ENCODE measurements at places on chromosomes 1 and 21.
A peak's percentile ranks its signal among the peaks of the same experiment; 100 is the strongest.

- no peak for DNase-seq
Measured at GRCh38 chr21:36430841-36431240, 45.6 kb downstream of the CHAF1B start.

DNA sequence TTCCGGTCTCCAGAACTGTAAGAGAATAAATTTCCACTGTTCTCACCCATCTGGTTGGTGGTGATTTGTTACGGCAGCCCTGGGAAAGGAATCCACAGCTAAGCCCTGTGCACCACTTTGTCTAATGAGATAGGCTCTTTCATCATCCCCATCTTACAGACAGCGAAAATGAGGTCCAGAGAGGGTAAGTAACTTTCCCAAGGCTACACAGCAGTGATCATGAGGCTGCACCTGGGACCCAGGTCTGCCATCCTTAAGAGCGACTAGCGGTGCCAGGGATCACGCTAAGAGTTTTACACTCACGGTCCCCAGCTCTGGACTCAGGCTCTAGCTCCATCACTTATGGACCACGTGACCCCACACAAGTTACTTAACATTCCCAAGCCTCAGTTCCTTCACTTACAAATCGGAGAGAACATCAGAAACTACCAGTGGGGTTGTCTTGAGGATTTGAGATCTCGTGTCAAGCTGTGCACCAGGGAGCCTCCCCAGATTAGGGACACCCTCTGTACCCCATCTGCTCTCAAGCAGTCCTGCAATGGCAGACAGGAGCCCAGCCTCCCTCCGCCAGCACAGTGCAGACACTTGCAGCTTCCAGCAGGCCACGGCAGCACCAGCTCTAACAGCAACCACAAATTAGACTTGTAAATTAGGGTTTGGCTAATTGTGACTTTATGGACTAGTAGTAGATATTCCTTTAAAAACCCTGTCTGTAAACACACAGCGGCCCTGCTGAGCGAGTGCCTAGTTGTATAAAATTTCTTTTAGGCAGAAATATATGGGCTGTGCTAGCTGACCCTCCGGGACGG, 87.3 kb downstream of the DISP3 start:
- no peak for DNase-seq

GRCh38 chr1:9085306-9085940, 16.0 kb upstream of the SLC2A5 start:
- DNase-seq = no peak

DNA sequence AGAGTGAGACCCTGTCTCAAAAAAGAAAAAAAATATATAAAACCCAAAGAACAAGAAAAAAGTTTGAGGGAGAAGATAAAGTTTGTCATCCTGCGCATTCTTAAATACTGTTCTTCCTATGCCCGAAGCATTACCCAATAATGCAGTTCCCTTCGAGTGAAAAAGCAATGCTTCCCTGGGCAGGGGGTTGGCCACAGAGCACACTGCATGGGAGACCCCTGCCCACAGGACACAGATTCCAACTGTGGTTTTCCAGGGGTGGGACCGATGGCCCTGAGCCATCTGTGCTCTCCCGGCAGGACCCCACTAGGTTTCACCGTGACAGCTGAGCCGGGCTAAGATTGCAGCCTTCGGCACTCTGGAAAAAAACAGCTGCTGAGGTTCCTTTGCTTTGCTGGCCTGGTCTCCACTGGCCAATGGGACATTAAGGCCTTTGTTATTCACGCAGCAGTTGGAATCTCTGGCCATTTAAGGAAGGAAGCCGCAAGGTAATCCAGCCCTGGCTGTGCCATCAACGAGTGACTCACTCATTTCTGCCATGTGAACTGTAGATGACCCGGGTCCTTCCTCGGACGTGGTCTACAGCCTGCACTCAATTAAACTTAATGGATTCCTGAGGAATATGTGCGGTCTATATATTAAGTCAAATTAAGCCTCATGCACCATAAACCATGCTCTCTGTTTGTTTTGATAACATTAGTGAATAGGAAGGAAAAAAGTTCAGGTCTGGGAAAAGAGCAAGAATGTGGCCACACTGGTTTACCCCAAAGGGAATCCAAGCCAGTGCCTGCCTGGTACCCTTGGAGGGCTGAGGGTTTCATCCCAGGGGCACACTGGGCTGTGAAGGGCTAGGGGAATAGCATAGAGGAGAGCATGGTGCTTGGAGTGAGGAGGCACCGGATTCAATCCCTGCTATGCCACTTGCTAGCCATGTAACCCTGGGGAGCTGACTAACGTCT, 163.2 kb downstream of the ZBTB18 start:
- peak; percentile 98 for DNase-seq

- DNase-seq = no peak
Measured at GRCh38 chr1:224435999-224436398, 1.4 kb upstream of the WDR26 start.

DNA sequence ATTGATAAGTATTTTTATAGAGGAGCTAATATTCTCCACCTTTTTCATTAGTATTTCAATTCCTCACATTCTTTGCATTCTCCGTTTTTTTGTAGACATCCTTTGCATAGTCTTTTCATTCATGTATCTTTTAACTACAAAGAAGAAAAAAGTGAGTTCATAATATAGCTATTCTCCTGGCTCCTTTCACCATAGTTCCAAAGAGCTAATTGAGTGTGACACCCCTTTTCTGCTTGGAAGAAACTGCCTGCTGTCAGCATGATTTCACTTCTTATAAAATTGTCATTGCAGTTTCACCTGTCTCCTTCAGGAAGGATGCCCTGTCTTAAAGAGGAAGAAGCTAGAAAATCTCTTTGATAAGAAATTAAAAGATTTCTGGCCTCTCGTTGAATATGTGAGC, 991.1 kb downstream of the KCNT2 start:
- no peak for DNase-seq

DNA sequence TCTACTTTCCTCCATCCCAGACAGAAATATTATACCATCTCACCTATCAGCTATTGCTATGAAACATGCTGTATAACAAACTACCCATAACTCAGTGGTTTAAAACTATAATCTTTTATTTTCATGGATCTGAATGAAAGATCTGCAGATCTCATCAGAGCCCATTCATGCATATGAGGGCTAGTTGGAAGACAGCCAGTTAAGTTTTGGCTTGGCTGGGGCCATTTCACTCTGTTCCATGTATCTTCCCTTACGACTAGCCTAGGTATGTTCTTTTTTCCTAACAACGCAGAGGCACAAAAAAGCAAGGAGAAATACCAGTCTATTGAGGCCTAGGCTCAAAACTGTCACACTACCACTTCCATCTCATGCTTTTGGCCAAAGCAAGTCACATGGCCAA, 28.1 kb upstream of the RGS1 start:
- DNase-seq = no peak

DNA sequence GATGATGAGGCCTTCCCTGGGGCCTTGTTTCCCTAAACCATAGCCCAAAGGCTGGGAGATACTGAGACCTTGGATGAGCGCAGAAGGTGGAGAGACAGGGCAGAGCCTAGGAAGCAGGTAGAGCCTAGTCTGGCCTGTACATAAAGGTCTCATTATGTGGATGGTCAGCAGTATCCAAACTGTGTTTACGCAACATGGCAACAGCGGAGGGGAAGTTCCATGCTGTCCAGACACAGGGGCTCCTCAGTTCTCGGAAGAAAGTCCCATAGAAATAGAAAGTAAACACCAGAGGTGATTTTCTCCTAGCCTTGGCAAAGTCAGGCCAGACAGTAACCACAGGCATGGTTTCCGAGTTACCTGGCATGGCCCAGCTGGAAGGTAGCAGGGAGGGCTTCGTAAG, 42.1 kb upstream of the MPZL1 start:
- no peak for DNase-seq

- no peak for DNase-seq
Measured at GRCh38 chr21:20998886-20999285, 677 bp downstream of the NCAM2 start.

GRCh38 chr1:111958075-111958474, 31.4 kb downstream of the KCND3 start:
- DNase-seq = no peak

DNA sequence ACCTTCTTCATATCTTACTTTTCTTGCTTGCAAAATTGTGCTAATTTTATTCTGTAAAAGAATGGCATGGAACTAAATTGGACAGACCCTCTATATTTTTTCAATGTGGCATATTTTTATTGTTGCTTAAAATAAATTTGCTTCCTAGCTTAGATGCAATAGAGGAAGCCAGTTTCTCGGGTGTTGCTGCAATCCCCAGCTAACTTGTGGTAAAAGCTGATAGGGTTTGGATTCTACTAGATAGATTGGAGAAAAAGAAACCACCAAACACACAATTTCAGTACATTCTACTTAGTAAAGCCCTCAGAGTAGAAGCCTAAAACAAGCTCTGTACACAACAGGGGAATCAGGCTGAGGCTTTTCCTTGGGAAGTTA, 49.5 kb upstream of the GCLM start:
- no peak for DNase-seq

DNA sequence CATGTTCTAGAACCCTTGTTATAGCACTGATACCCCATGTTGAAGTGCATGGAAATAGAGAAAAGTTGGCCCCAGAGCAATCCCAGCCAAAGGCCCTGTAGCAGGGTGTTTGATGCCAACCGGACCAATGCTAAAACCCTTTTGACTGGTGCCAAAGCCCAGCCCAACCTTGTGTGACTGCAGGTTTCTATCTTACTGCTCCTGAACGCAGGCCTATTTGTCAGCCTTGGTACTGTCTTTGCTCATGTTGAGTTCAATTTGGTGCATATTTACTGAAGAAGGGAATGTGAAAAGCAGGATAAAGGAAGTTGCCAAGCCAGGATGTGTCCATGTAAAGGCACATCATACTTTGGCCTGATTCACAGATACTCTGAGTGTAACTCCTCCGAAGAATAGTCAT, 51.7 kb upstream of the NFASC start:
- DNase-seq = no peak

DNA sequence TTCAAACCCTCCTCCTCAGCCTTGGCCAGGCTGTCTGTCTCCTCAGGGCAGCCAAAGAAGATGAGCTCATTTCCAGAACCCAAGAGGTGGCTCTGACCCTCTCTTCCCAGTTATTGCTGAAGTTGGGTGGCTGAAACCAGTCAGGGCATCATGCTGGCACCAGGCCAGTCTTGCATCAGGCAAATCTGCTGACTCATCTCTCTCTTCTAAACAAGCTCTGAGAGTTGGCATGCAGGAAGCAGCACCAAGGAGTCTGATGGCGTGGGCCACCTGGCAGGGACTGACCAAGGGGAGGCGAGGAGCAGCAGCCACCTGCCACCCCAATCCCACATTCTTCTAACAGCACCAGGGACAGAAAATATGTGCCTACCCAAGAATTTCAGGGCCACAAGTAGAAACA, 104.8 kb upstream of the ATP1A1 start:
- no peak for DNase-seq

- no peak for DNase-seq
Measured at GRCh38 chr1:8560611-8561544, 243.0 kb downstream of the SLC45A1 start.

- DNase-seq = no peak
Measured at GRCh38 chr1:29186707-29187106, 5.0 kb upstream of the SRSF4 start.

- no peak for DNase-seq
Measured at GRCh38 chr21:44907225-44907965, 13.3 kb downstream of the ITGB2 start.

- DNase-seq = peak; percentile 51
Measured at GRCh38 chr1:193104907-193105820, at the start of gene GLRX2. Gene GLRX2 (minus strand): TSS chr1:193105414. CDS start chr1:193105382, 32 bp downstream.

GRCh38 chr1:213452501-213452900, 401.5 kb downstream of the RPS6KC1 start:
- DNase-seq = no peak

GRCh38 chr1:73860421-73860950, 337.5 kb downstream of the LRRIQ3 start:
- no peak for DNase-seq

- no peak for DNase-seq
Measured at GRCh38 chr1:61276246-61276645, 193.9 kb downstream of the NFIA start.

DNA sequence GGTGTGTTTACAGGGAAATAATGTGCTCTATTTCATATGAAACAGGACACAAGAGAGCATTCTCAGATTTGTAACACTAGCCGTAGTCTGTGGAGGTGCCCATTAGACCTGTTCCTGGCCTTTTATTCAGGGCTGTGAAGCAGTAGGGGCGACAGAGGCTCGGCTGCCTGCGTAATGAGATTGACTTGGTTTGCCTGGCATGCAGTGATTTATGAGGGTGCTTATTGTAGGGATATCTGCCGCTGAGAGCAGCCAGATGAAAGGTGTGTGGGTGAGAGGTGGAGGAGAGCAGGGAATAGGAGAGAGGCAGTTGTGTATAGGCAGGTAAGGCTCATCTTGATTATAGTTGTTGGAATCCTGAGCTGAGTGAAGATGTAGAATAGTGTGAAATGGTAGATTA, 51.3 kb downstream of the DNAJC6 start:
- no peak for DNase-seq

DNA sequence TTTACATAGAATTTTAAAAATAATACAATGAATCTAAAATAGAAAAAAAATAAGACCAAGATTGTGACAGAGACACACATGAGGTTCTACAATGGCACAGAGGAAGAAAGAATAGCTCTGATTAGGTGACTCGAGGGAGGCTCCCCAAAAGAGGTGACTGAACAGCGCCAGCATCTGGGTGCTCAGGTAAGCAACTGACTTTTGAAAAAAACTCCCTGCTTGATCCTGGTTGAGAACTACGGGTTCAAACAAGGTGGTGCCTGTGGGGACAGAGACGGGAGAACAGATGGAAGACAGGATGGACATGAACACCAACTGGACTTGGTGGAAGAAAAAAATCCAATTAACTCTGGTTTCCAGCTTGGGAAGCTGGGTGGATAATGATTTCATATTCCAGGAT, 22.5 kb downstream of the BATF3 start:
- DNase-seq = no peak

DNA sequence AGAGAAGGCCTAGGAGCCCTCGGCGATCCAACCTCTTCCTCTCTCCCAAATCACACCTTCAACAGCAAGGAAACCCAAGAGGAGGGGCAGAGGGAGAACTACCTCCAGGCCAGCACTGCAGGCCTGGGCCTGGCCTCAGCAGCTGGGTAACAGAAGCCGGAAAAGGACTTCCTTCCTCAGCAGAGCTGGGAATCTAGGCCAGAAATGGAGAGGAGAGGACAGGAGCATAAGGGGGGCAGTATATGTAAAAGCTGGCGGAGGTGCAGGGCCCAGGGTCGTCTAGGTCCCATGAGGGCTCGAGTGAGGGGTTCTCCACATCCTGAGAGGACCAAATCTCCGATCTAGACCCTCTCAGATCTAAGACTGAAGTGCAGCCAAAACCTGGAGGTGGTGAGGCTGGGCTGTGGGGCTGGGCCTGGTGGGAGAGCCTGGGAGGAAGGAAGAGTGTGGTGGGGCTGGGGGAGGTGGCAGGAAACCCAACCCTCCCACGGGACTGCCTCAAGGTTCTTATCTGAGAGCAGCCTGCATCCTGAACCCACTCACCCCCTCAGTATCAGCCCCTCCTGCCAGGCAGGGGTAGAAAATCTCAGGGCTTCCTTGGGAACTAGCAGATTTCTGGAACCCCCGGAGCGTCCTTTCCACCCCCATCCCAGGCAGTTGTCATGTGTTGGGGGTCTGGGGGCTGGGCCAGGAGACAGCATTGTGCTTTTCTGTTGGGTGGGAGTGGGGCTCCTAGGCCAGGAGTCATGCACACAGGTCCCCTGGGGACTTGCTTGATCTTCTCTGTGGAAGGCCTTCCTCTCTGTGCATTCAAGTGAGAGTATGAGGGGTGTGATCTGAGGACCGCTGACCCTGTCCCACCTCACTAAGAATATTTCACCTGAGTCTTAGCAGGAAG, 33.0 kb downstream of the PIK3C2B start:
- DNase-seq = no peak

GRCh38 chr1:99820546-99820945, 29.6 kb upstream of the AGL start:
- DNase-seq = no peak

- no peak for DNase-seq
Measured at GRCh38 chr1:233513431-233513830, 100.5 kb upstream of the KCNK1 start.
